ENCODE measurements at places on chromosomes 3 and 15.

GRCh38 chr15:38895326-38896255 is 331.0 kb upstream of the RASGRP1 start:
- DNase-seq, result peak; percentile 47

GRCh38 chr15:58066042-58066867 is 744 bp upstream of the ALDH1A2 start:
- DNase-seq, result no peak

- DNase-seq, result peak; percentile 73
These were observed 154.0 kb upstream of the THBS1 start for GRCh38 chr15:39426552-39427532.

DNA sequence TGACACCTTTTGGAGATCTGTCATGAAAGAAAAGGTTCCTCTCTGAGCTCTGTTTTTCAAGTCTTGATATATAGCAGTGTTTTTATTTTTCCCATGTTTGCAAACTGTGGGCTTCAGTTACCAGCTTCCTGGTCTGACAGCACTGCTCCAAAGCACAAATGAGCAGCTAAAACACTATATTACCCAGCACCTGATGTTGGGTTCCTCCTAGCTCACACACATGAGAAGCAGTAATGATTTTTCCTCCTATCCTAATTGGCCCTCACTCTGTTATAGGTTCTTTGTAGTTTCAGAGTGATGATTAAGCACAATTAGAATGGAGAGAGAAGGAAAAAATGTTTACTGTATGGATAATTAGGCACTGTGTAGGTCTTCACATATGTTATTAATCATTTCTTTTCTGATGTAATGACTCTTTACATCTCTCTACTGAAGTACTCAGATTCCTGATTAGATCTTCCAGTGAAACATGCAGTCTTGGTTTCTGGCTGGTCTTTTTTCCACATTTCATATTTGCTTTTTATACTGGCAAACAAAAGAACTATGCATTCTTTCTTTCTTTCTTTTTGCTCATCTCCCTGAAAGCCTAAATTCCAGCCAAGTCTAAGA is 939.7 kb downstream of the NSUN3 start:
- no peak for DNase-seq

GRCh38 chr15:65192016-65192415 is 6.9 kb upstream of the CLPX start:
- no peak for DNase-seq

DNA sequence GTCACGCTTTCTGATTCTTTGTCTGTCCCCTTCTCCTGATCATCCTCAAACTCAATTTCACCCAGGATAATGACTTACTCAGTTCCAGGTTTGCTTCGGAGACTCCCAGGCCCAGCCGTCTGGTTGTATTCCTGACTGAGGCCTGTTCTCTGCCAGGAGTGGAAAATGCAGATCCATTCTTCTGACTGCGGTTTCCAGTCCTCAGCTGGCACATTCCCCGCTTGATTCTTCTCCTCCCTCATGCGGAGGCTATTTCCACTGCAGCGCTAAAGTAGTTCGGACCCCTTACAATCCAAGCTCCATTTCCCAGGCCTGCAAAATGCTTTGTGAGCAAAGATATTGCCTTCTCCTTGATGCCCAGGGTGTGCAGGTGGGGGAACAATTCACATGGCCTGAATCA is 47.2 kb upstream of the GALNT15 start:
- DNase-seq, result no peak

- DNase-seq, result no peak
These were observed 1090.9 kb downstream of the ROBO2 start for GRCh38 chr3:78130741-78131290.

- DNase-seq, result no peak
These were observed 18.4 kb downstream of the KLF13 start for GRCh38 chr15:31344823-31345605.

- DNase-seq, result no peak
These were observed 80.9 kb downstream of the PRICKLE2 start for GRCh38 chr3:64144241-64144900.

DNA sequence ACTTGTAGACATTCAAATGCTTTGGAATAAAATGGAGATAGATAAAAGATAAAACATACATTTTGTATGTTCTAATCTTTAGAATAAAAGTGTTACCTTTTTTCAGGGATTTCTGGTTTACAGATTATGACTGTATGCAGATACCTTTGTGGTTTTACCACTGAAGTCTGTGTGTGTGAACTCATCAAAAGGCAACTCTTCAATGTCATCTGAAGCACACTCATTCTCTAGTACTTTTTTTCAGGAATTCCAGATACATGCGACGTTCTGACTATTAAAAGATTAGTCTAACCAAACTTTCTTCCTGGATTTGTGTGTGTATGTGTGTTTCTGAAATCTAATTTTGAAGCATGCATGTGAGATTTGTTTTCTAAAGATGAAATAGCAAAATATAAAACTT is 188.6 kb downstream of the NLGN1 start:
- DNase-seq, result no peak

- DNase-seq, result no peak
These were observed 12.5 kb upstream of the NR1D2 start for GRCh38 chr3:23932571-23932970.

DNA sequence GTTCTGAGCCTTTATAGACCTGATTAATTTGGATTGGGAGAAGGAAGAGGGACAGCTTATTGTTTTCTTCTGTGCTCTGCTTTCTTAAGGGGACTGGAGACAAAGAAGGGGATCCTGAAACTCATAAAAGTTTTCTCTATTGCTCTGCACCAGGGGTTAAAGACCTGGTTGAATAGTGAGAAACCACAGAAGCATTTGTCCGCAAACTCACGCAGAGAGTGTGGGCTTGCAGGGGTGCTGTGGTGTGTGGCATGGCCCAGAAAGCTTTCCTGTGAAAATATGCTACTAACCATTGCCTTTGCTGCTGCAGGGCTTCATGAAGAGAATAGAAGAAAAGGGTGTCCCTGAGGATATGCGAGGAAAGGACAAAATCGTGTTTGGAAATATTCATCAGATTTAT is 73.1 kb upstream of the UMPS start:
- no peak for DNase-seq

DNA sequence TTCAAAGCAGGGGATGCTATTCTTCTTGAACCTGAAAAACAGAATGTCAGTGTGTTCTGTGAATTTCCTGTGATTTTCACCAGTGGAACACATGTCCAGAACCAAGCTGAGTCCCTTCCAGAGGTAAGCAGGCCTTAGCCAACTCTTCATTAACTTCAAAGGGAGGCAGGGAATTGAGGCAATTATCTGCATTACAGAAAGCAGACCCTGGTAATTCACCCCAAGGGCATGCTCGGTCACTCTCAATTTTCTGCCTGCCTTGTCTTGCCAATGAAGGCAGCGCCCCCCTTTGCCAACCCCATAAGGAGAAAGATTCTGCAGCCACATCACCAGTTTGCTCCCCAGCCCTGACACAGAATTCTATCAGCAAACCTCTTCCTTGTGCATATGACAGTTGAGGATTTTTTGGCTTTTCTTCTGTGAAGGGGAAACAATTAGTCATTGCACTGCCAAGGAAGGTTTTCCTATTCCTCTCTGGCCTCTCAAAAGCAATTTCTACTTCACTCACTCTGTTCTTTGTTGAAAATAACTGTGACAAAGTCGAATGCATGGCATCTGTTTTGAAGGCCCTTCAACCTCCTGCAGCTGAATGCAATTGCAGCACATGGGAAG is 85.3 kb downstream of the HHLA2 start:
- DNase-seq, result no peak

DNA sequence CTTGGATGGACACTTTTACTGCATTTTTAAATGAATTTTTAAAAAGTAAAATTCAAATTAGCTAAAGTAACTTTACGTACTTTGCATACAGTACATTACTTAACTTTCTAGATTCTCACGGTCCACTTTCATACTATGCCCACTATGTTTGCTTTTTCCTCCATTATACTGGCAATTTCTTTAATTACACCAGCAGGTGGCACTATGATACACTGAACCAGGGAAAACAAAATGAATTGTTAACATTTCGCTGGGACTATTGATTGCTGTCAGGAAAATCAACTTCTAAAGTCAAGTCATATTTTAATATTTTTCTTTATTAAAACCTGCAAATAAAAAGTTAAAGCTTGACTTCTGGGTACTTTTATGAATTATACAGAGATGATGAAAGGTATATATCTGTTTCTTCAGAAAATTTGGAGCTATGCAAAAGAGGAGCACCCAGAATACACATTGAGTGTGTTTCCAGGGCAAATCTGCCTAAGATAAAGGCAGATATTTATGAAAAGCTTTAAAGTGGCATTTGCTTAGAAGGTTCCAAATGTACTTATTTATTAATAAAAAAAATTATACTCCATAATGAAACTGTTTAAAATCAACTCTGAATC is 21.8 kb upstream of the POU1F1 start:
- DNase-seq, result no peak

DNA sequence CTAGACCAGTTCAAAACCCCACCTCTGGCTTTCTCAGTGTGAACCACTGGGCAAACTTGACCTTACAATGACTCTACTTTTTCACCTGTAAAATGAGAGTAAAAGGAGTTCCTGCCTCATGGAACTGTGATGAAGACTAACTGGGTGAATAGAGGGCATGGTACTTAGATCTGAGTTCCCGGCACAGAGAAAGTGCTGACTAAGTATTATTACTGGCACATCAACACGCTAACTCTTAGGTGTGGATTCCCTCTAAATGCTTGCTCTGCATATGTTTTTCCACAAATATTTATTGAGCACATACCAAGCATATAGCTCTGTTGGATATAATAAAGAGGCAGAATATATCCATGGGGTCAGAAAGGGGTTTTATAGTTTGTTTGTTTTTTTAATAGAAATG is 437.8 kb downstream of the MAGI1 start:
- no peak for DNase-seq

DNA sequence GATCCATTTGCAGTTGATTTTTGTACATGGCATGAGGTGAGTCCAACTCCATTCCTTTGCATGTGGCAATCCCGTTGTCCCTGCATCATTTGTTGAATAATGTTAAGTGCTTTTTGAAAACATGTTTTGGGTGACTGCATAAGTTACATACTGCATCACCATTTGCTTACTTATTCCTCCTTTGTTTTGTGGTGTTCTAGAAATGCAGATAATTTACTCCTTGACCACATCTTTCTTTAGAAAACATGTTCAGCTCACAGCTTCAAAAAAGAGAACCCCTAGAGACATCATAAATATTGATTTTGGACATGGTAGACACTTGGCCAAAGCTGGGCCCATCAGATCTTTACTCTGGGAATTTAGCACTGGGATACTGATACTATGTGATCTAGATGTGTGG is 135.3 kb upstream of the DAZL start:
- DNase-seq, result no peak

- DNase-seq, result no peak
These were observed 7.7 kb upstream of the DIS3L start for GRCh38 chr15:66285533-66286280.

- no peak for DNase-seq
These were observed 6.3 kb upstream of the LRRC58 start for GRCh38 chr3:120355486-120355885.

DNA sequence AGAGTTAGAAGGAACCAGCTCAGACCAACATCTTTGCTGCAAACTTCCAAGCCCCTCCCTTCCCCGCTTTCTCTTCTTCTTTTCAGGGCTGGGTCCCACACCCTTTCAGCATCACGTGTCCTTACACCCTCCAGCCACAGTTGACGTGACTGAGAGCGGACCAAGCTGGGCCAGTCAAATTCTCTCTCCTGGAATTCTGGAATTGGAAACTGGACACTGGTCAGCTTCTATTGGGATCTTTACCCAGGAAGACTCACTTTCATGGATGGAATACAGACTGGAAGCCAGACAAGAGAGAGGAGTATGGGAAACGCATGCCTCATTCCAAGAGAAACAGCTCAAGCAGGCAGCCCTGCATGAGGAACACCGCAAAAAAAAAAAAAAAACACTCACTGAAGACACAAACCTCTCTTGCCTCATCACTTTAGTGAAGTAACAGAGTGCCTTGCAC is 12.4 kb upstream of the TPM1 start:
- no peak for DNase-seq

DNA sequence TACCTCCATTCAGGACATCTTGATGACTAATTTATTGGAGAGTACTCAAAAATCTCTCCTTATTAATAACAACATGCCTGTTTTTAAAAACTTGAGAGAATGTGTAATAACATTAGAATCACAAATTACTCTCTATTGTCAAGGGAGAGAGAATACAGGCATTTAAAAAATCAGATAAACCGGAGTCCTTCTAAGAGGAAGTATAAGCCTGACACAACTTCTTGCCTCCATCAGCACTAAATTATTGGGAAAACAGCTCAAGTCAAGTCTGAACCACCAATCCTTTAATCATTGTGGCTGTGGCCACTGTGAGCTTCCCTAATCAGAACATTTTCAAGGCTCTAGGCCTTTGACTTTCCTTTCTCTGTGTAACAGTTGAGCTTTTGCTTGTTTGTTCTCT is 38.0 kb downstream of the SSR3 start:
- DNase-seq, result no peak

GRCh38 chr3:9452417-9452816 is 55.0 kb downstream of the SETD5 start:
- DNase-seq, result no peak

GRCh38 chr3:151226088-151226563 is 23.1 kb upstream of the GPR171 start:
- DNase-seq, result no peak

DNA sequence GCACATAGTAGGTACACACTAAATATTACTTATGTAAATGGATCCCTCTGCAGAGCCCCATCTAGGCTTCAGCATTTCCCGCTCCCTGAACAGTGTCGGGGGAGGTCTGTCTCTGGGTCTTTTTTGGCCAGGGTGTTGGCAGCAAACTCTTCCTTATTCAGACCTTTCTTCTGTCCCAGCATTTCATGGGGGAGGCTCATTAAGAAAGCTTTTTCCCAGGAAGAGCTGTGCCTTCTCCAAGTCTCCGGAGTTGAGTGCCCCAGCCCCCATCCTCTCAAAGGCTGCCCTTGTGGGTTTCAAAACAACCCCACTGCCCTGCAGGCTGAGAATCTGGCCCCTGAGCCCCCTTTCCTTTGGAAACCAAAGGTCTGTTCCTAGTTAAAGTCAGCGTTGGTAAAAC is 25.1 kb downstream of the SLC6A11 start:
- no peak for DNase-seq

- no peak for DNase-seq
These were observed 36.7 kb upstream of the MFGE8 start for GRCh38 chr15:88949734-88950400.

- no peak for DNase-seq
These were observed 46.0 kb downstream of the KLF13 start for GRCh38 chr15:31372635-31373091.

GRCh38 chr15:45114751-45115085 is 592 bp downstream of the DUOXA2 start:
- DNase-seq, result no peak

- no peak for DNase-seq
These were observed 151.7 kb downstream of the FBN1 start for GRCh38 chr15:48493763-48494225.
